ENCODE measurements at places on chromosomes 6 and 20. TPM values are rescaled to one million over a fixed set of nuclear protein-coding genes. Genes with fewer than 3 reads are reported as not detected.

- no peak for DNase-seq
Measured at GRCh38 chr6:125491860-125492618, 190.3 kb upstream of the HDDC2 start.

GRCh38 chr6:155103816-155104366 lies 108.8 kb downstream of the TIAM2 start:
- DNase-seq = no peak

Gene KCNS1
- total RNA-seq = 1.9 TPM

- no peak for DNase-seq
Measured at GRCh38 chr6:34922177-34922663, 33.2 kb downstream of the ANKS1A start.

Gene OTOR
- not detected for total RNA-seq

GRCh38 chr6:106146852-106147351 lies 60.8 kb downstream of the PRDM1 start:
- DNase-seq = no peak

Gene ENPP5
- 7.8 TPM for total RNA-seq

DNA sequence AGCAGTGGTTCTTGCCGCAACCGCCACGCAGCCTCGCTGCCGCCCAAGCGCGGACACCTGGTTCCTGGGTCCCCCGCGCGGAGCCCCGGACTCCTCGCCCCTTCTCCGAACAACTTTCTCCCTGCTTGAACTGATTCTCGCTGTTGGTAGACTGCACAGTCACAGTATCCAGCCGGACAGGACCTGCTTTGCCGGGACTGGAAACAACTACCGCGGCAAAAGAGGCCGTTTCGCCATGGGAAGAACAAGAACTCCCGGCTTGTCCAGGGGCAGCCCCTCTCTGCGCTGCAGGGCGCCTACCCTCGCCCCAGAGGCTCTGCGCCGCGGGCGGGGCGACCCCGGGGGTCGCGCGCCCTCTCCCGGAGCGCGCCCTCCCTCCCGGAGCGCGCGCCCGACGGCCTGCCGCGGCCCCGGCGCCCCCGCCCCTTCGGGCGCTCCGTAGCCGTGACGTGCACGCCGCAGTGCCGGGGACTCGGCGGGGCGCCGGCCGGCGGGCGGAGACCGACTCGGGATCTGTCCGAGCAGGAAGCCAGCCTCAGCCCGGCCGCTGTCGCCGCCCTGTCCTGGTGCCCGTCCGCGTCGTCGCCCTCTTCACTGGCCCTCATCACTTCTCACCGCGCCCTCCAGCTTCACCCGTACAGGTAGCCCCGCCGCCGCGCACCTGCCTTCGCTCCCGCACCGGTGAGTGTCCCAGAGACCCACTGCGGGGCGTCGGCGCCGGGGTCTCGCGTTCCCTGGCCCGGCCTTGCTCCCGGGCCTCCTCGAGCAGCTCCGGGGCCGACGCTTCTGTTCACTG lies at the start of gene MYO6:
Gene MYO6 (plus strand): TSS at position 497 of the 796 bp plus-strand sequence. CDS start 68,309 bp downstream, outside the sequence.
- peak; percentile 85 for DNase-seq

GRCh38 chr20:18524646-18525045 lies 16.9 kb downstream of the SEC23B start:
- no peak for DNase-seq

GRCh38 chr6:156231026-156231765 lies 546.0 kb upstream of the ARID1B start:
- no peak for DNase-seq

DNA sequence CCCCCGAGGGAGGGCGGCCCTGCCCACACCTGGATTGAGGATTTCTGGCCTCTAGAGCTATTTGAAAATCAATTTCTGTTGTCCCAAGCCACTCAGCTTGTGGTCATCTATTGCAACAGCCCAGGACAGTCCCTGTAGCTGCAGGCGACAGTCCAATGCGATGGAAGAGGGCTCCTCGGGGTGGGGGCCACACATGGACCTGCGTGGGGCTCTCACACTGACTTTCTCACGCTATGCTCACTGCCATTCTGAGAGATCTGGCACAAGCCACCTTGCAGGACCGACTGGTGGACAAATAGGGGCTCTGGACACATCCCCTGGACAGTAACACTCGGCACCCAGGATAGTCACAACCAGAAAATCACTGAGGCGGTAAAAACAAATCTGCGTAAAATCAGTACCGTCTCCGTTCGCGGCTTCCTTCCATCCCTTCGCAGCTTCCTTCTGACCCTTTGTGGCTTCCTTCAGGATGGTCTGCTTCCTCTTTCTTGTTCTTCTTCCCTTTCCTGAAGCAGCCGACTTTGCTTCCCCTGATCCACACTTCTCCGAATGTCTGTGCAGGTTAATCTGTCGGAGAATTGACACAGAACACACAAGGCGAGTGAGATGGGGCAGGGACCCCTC lies 21.8 kb downstream of the CTCFL start:
- no peak for DNase-seq

Gene SCRT2
- total RNA-seq = 0.34 TPM

Gene NOL4L
- 23.5 TPM for total RNA-seq

DNA sequence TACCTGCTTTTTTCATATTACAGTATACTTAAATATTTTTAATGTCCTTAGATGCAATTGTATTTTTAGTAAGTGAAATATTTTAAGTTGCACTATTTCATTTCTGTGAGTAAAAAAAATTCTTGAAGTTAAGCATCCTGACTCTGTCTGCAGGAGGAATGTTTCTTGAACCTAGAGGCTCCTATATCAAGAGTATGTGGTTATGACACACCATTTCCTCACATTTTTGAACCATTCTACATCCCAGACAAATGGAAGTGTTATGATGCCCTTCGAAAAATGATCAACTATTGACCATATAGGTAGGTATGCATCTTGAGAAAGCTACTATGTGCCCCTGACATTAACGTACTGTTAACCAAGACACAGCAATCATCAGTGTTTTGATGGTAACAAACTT lies 237.0 kb downstream of the BCKDHB start:
- DNase-seq = no peak

Gene RAB32
- total RNA-seq = 6.8 TPM

Gene AGER
- 9.6 TPM for total RNA-seq

Gene PAX1
- total RNA-seq = not detected

DNA sequence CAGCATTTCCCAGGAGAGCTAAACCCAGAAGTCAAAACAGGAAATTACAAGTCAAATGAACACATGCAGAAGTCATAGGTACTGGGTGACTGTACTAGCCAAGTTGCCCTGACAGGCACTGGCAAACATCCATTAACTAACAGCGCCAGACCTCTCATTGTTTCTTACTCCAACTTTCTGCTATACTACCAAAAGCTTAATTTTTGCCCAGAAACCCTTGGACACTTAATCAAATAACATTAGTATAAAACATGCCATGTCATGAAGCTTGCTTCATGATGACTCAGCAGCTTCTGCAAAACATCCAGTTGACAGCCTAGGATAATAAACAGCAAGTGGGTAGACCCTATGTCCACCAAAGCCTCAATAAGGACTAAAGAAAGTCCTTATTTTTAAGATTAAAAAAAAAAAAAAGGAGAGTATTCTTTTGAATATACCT lies 3.5 kb downstream of the NUP153 start:
- DNase-seq = no peak

- no peak for DNase-seq
Measured at GRCh38 chr6:106549521-106549920, 79.8 kb downstream of the RTN4IP1 start.

DNA sequence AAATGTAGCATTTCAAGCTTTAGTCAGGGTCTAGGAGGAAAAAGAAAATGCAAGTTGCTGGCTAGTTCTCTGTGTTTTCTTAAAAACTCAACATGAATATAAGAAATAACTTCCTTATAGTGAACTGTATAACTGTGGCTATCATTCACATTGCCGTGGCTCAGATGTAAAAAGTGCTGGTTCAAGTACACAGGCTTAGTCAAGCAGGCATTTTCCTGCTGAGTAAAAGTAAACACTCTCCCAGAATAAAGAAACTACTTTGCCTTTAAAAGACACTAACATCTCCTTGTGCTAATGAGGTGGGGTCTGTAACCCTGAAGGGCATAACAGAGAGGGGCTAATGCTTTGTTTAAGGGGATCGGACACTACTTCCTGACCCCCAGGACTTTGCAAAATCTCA lies 3.3 kb downstream of the ATP5F1E start:
- no peak for DNase-seq
